ENCODE measurements at places on chromosomes 5 and 9.

- no peak for DNase-seq
Measured at GRCh38 chr9:28051559-28052503, 478.6 kb upstream of the C9orf72 start.

GRCh38 chr9:14750821-14751220, 28.3 kb upstream of the CER1 start:
- DNase-seq, result no peak

- DNase-seq, result no peak
Measured at GRCh38 chr9:33158843-33159776, 8.0 kb downstream of the B4GALT1 start.

GRCh38 chr5:130017173-130017572, 112.9 kb downstream of the CHSY3 start:
- no peak for DNase-seq

- no peak for DNase-seq
Measured at GRCh38 chr9:86721843-86722705, 225.2 kb downstream of the GAS1 start.

GRCh38 chr5:35371951-35372426, 141.7 kb upstream of the PRLR start:
- DNase-seq, result no peak

Measured in esophagus squamous epithelium (tissue), 5 donors.